Activated CD4-positive, alpha-beta T cell treated with anti-CD3 and anti-CD28 coated beads, Interleukin-2, amount 10 ng/mL, durations not matched to agents 7 days and 5 days (primary cell): ENCODE measurements at places on chromosomes 11 and 22. TPM values are rescaled to one million over a fixed set of nuclear protein-coding genes. Genes with fewer than 3 reads are reported as not detected.

Gene PKDREJ
- not detected for total RNA-seq

DNA sequence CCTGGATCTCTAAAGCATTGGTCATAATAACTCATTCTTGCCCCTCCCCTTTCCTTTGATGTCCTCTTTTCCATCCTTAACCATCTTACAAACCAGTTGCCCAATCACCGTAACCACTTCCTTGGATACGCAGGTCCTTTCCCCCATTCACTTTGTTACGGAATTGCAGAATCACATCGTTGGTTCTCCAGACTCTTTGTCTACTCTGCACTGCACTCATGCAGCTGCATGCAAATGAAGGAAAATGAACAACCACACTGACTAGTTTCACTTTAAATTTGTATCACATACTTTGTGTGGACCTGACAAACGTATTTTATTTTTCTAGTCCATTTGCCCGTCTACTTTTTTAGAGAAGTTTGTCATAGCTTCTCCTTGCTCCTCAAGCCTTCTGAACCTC lies 69.9 kb downstream of the SLC5A12 start:
- peaks cover 2% of the 10 kb centered on the region for H3K4me1 ChIP-seq
- H3K36me3 ChIP-seq: no peaks in the 10 kb centered on the region
- no peak overlapping the region for H3K27ac ChIP-seq
- DNase-seq: no peak

Gene SYT13
- not detected for total RNA-seq

DNA sequence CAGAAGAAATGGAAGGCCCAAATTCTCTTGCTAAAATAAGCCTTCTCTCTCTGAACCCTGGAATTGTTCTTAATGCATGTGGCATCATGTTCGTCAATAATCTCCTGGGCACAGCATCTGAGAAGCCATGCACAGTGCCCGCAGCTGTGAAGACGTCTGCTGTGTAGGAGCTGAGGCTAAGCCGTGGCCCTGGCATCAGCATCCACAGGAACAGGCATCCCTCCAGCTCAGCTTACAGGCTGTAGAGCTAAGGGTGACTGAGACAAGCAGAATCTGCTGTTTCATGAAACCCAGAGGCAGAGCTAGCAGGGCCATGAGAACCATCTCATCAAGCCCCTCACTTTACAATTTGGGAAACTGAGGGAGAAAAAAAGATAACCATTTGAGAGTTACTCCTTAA lies 60.6 kb downstream of the SEZ6L start:
- H3K4me1 ChIP-seq: no peaks in the 10 kb centered on the region
- no peak for DNase-seq
- H3K36me3 ChIP-seq: no peaks in the 10 kb centered on the region
- H3K4me3 ChIP-seq: no peak overlapping the region
- H3K27me3 ChIP-seq: no peaks in the 10 kb centered on the region
- H3K27ac ChIP-seq: no peak overlapping the region

DNA sequence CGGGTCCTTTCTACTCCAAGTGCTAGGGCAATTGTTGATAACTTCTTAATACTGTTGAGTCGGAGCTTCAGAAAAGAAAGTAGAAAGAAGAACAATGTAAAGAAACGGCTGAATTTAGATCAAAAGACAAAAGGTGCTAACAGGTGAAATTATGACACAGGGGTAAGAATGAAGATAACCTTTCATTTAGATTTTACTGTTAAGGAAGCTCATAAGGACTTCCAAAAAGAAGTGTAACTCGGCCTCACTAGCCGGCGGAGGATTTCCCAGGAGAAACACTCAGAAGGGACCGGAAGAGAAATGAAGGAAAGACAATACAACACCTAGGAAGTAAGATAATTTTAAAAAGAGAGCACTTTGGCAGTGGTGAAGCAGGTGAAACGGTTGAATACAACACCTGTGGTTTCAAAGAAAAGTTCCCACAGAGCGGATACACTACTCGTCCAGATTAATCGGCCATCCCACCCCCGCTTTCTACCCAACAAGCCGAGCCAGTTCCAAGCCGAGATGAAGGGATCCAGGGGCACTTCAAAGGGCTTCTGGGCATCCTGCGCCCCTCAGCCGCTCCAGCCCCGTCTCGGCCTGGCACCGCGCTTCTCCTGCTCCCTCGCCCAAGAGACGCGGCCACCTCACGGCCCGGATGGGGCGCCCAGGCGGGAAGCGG lies 737 bp downstream of the PPP2R1B start:
- peak overlapping the region; percentile 92 for H3K4me3 ChIP-seq
- H3K27me3 ChIP-seq: no peaks in the 10 kb centered on the region
